ENCODE measurements at places on chromosomes 11 and 22.

DNA sequence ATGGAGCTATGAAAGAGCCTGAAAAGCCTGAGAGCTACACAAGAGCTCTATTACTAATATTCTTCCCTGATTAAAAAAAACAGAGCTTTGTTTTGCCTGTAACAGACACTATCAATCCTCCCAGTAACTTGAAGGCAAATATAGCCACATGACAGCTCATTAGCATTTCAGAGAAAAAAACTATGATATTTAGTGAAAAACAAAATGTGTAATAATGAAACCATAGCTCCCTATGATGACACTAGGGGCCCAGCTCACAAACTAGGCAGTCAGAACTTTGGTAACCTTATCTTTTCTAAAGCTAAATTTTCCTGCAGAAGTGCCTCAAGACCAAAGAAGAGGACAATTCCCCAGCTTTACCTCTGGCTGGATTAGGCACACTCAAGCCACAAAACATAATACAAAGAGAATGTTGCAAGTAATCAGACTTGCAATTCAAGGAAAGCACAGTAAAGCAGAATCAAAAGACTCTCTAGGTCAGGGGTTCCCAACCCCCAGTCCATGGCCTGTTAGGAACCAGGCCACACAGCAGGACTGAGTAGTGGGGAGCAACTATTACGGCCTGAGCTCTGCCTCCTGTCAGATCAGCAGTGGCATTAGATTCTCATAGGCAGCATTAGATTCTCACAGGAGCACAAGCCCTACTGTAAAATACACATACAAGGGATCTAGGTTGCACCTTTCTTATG is 53.3 kb downstream of the MRTFA start:
- no peaks in the 10 kb centered on the region for H3K27me3 ChIP-seq
- H3K4me3 ChIP-seq: no peak overlapping the region
- H3K4me1 ChIP-seq: peaks cover 4% of the 10 kb centered on the region
- H3K36me3 ChIP-seq: peaks cover 24% of the 10 kb centered on the region

DNA sequence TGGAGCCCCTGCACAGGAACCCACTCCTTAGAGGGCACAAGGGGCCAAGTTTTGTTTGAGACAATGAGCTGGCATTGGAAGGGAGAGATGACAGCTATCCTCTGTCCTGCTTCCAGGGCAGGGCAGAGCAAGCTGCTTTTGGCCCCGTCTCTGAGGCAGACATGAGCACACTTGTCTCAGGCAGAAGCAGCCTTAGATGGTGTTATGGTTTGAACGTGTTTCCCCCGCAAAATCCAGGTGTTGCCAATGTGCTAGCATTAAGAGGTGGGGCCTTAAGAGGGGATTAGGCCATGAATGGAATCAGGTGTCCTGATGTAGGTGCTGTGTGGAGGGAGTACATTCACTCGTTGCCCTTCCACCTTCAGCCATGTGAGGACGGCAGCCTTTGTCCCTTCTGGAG is 2.5 kb downstream of the TP53AIP1 start:
- peaks cover 51% of the 10 kb centered on the region for H3K27me3 ChIP-seq
- H3K36me3 ChIP-seq: no peaks in the 10 kb centered on the region
- H3K4me1 ChIP-seq: peaks cover 22% of the 10 kb centered on the region
- no peak overlapping the region for H3K4me3 ChIP-seq
- no peak for DNase-seq
- H3K27ac ChIP-seq: no peak overlapping the region

DNA sequence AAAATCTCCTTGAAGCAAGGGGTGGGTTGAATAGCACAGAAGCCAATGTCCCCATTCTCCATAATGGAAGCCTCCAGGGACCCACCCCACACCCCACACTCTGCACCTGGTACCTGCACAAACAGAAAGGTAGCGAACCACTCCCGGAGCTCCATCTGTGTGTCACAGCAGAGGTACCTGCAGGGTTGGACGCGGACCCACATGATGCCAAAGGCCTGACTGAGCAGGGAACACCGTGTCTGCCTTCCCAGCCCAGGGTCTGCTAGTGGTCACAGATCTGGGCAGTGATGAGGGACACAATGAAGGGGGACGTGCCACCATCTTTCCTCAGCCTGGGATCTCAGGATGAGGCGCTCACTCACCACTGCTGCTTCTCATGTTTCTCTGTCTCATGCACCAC is 13.1 kb upstream of the PDE2A start:
- DNase-seq: no peak
- H3K27me3 ChIP-seq: no peaks in the 10 kb centered on the region
- no peak overlapping the region for H3K4me3 ChIP-seq
- H3K36me3 ChIP-seq: peaks cover 3% of the 10 kb centered on the region

- H3K27ac ChIP-seq: no peak overlapping the region
- H3K4me1 ChIP-seq: peaks cover 25% of the 10 kb centered on the region
Observed at GRCh38 chr11:10005955-10006525, 288.0 kb downstream of the SBF2 start.

DNA sequence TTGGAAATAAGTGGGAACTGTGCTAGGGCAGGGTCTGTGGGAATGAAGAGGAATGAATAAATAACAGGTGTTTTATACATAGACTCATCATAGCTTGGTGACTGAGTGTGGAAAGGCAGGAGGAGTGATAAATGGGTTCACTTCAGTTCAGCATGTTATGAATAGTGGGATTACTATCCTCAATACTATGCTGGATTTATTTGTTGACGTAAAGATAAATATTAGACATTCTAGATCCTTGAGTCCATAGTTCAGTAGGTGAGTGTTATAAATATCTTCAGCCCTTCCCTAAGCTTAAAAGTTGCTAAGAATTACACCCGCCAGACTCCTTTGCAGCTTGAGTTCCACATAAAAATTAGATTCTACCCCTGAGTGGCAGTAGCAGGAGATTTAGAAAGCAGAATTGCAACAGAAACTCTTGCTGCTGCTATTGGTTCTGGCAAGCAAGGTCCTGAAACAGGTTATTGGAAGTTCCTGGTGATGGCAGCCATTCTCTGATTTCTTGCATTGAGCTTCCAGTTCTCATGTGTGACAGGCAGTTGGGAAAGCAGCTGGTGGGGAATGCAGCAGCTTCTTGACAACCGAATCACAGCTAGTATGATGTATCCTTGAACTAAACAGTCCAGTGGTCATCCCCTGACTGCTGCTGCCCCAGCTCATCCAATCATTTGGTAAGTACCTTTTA is 1558.9 kb downstream of the FAM181B start:
- no peaks in the 10 kb centered on the region for H3K36me3 ChIP-seq
- H3K27me3 ChIP-seq: no peaks in the 10 kb centered on the region
- DNase-seq: no peak
- H3K4me1 ChIP-seq: peaks cover under 1% of the 10 kb centered on the region
- no peak overlapping the region for H3K27ac ChIP-seq
- no peak overlapping the region for H3K4me3 ChIP-seq

DNA sequence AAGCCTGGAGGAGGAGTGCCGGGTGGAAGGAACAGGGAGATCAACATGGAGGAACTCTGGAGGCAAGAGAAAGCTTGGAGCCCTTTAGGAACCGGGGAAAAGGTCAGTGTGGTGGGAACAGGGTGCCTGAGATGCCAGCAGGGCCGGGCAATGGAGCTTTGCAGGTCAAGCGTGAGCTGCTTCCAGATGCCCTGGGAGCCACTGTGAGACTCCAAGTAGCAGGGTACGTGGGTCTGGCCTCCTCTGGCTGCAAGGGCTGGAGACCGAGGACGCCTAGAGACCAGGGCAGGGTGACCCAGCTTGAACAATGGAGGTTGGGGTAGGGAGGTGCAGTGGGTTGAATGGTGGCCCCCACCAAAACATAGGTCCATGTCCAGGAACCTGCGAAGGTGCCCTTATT is 15.6 kb upstream of the EMID1 start:
- no peaks in the 10 kb centered on the region for H3K27me3 ChIP-seq
- DNase-seq: no peak
- 0 out of 2 replicates have a peak, but pooled peaks cover under 1% of the 10 kb centered on the region for H3K4me1 ChIP-seq
- no peak overlapping the region for H3K27ac ChIP-seq

GRCh38 chr11:115924744-115925567 is 420.7 kb upstream of the CADM1 start:
- H3K27ac ChIP-seq: no peak overlapping the region
- peaks cover 9% of the 10 kb centered on the region for H3K4me1 ChIP-seq
- peaks cover 7% of the 10 kb centered on the region for H3K27me3 ChIP-seq
- no peak for DNase-seq
- H3K36me3 ChIP-seq: no peaks in the 10 kb centered on the region
- H3K4me3 ChIP-seq: no peak overlapping the region

DNA sequence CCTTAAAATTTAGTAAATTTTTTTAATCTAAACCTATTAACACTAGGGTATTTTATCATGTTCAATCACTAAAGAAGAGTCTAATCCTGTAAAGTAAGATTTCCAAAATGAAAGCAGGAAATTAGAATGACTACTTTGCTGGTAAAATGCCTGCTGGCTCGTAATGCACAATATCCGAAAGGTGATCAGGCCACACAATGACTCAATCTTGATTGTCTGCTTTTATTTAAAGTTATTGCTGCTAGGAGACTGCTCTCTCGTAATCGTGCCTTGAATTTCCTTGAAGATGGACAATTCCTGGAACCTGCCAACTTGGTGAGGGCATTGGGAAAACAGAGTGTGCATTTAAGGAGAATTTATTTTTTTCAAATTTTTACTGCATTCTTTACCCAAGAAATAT is 1786.5 kb upstream of the RAG2 start:
- H3K27me3 ChIP-seq: no peaks in the 10 kb centered on the region
- no peaks in the 10 kb centered on the region for H3K4me1 ChIP-seq
- H3K4me3 ChIP-seq: no peak overlapping the region
- peaks cover 29% of the 10 kb centered on the region for H3K36me3 ChIP-seq

DNA sequence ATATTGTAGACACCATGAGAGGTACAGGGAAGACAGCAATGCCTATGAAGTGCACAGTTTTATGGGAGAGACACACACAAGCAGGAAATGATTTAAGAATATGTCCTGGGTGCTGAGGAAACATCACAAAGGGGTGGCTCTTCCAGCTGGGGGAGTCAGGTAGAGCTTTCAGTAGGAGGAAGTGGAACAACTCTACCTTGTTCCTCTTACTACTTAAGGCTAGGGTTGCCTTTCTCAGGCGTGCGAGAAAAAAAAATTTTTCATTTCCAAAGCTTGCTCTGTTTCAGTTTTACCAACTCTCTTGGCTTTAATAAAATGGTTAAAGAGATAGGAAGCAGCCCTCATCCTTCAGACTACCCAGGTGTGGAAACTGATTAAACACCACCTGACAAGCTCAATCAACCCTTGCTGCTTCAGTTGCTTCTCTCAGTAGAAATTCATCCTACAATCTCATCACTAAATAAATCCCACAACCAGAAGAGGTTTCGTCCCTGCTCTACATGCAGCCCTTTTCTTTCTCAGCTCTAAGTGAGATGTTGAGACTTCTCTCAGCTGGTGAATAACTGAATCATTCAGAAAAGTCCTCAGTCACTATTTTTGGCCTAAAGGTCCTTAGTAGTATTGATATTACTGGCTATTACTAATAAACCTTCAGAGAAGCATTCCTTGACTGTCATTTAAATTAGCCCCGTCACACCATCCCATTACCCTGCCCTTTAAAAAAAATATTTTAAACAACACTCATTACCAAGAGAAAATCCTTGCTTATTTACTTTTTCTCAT is 5.9 kb downstream of the ABTB2 start:
- no peaks in the 10 kb centered on the region for H3K36me3 ChIP-seq
- H3K4me1 ChIP-seq: peaks cover 23% of the 10 kb centered on the region
- H3K27me3 ChIP-seq: peaks cover 28% of the 10 kb centered on the region
- H3K27ac ChIP-seq: no peak overlapping the region
- DNase-seq: no peak
- H3K4me3 ChIP-seq: no peak overlapping the region

DNA sequence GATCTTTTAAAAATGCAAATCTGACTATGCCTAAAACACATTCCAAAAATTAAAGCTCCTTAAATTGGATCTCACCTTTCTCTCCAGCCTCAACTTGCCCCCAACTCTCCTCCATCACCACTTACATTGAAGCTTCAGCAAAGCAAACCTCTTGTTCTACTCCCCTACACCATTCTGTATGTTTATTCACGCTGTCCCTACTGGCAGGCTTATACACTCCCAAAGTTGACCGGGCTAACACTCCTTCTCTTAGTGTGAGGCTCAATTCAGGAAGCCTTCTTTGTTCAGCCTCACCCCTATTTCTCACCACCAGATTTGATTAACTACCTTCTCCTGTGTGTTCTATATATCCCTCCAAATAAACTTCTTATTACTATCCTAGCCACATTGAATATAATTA is 1.8 kb upstream of the GDPD4 start:
- H3K27ac ChIP-seq: no peak overlapping the region

Data from WTC11 (cell line).